NCI-H748 treated with DMSO at 0.1 percent for 48 hours (cell line): ENCODE measurements at places on chromosomes 13 and 19.

GRCh38 chr13:33174491-33174890 is 111.1 kb downstream of the STARD13 start:
- peak; percentile 90 for DNase-seq

GRCh38 chr19:3272952-3273351 is 48.5 kb downstream of the CELF5 start:
- DNase-seq, result no peak

GRCh38 chr19:47324502-47324901 is 7.5 kb upstream of the C5AR2 start:
- DNase-seq, result no peak

DNA sequence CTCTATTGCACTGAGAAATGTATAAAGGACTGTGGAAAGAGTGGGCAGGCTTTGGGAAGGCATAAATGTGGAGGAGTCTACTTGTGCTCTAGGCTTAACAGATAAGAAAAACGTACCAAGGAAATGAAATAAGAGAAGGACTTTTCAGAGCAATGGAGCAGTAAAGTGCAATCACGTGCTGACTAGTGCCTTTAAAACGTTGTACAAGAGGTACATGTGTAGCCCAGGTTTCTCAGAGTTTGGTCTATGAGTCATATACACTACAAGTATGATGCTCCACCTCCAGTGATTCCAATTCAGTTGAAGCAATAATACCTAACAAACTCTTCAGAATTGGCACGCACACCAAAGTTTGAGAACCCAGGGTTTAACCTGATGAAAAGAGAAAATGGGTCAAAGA is 13.4 kb upstream of the FNDC3A start:
- DNase-seq, result no peak

- DNase-seq, result no peak
Observed at GRCh38 chr19:45791744-45792469, 738 bp downstream of the DMWD start.
